Cardiac fibroblast (primary cell): ENCODE measurements at places on chromosomes 5 and 9.

GRCh38 chr9:99056886-99057664 lies 47.8 kb upstream of the TGFBR1 start:
- DNase-seq, result peak; percentile 70

DNA sequence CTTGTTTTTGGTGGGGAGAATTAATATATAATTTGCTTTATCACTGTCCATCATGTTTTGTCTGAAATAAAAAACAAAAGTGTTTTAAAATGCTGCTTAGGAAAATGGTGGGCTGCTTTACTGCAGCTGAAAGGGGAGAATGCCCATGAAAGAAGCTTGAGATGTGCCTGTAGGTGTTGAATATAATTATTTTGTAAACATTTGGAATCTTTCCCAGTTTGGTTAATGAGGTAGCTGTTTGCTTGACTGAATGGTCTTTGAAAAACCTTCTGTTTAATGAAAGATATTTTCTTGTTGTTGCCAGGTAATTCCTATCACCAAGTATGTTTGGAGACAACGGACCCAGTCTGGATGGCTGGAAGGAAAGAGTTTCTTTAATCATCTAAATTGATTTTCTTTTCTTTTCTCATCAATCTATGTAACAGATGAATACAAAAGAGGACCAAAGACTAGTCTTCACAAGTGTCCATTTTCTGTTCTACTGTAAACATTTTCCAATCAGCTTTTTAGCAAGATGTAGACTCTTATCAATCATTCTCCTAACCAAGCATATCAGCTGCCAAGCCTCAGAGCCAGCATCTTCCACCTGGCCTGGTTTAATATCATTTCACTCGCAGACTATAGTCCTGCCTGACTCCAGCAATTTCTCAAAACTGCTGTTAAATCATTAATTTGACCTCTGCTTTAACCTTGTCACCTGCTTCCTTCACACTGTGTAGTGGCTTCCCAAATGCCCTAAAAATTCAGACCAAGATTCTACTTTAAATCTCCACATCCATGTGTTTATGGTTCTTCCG lies 441.2 kb upstream of the CHD1 start:
- no peak for DNase-seq

DNA sequence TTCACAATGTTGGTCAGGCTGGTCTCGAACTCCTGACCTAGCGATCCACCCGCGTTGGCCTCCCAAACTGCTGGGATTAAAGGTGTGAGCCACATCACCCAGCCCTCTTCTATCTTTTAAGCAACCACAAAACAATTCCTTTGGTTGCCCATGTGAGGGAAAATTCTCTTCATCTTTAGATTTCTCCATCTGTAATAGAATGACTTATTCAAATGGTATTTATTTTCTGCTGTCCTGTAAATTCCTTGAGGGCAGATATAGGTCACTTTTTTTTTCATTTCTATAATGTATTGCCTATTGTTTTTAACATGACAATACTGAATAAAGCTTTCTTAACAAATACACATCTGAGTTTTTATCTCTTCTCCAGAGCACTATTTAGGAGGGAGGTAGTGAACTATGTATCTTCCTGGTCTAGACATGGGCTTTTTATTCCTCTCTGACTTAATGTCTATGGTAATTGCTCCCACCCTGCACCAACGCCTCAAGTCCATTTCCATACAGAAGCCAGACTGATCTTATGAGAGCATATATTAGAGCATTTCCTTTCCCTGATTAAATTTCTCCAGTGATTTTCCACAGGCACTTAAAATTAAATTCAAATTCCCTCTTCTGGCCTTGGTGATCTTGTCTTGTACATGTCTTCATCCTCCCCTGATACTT lies 595.6 kb downstream of the CAAP1 start:
- DNase-seq, result peak; percentile 66

DNA sequence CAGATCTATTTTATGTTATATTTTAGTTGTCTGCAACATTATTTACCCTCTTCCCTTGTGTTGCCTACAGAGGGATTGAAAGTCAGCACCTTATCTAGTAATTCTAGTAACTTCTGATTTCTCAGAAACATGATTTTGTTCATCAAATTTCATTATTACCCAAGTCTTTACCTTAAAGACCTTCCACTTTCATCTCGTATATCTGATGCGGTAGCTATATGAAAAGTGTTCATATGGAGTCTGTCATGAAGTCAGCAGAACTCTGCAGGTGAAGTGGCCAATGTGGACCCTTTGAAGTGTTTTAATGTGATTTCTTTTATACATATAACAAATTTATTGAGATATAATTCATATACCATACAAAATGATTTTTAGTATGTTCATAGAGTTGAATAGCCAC lies 40.0 kb downstream of the SLC44A1 start:
- DNase-seq, result no peak

GRCh38 chr5:151585970-151586369 lies 5.2 kb downstream of the FAT2 start:
- no peak for DNase-seq

DNA sequence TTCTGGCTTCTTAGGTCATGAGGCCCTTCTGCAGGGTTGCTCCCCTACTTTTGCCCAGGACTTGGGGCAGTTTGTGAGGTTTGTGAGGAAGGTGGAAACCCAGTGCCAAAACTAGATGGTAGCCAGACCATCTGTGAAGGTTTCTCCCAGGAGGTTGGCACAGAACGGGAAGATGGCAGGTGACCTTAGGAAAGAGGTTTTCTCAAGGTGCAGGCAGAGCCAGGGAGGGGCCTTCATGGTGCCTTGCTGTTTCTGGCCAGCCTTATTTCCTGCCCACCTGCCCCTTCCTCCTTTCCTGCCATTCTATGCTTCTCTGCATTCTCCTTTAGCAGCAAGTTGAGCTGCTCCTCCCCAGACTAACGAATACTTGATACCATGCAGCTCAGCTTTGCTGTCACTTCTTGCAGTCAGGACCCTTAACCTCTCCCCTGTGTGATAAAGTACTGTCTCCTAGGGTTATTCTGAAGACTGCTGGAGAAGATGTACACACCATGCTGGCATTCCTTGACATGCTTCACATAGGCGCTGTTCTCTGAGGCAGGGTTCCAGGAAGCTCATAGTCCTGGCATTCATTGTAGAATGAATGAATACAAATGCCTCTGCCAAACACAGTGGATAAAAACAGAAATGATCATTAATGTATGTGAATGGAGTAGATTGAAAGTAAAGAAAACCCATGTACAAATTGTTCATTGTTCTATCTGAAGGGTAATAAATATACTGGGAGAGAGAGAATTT lies 154.3 kb downstream of the KDM4C start:
- DNase-seq, result no peak

GRCh38 chr9:24504521-24504920 lies 41.2 kb downstream of the IZUMO3 start:
- no peak for DNase-seq

GRCh38 chr9:38358390-38359296 lies 33.9 kb upstream of the ALDH1B1 start:
- no peak for DNase-seq

DNA sequence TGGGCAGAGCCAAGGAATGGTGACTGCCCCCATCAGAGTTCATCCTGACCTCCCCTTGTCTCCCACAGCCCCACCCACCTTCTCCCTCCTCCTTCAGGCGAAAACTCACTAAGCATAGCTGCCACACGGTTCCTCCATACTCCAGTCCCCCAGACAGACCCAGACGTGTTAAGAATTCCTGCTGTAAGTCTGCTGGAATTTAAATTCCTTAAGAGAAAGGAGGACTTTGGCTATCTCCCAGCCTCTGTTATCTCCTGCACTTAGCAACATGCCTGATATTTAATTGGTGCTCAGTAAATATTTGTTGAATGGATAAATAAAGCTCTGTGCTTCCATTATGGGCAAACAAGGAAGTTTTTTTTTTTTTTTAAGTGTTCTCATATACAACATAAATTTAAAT lies 213.7 kb downstream of the RFK start:
- DNase-seq, result peak; percentile 71

GRCh38 chr5:172437445-172438318 lies 16.6 kb downstream of the SH3PXD2B start:
- peak; percentile 96 for DNase-seq

DNA sequence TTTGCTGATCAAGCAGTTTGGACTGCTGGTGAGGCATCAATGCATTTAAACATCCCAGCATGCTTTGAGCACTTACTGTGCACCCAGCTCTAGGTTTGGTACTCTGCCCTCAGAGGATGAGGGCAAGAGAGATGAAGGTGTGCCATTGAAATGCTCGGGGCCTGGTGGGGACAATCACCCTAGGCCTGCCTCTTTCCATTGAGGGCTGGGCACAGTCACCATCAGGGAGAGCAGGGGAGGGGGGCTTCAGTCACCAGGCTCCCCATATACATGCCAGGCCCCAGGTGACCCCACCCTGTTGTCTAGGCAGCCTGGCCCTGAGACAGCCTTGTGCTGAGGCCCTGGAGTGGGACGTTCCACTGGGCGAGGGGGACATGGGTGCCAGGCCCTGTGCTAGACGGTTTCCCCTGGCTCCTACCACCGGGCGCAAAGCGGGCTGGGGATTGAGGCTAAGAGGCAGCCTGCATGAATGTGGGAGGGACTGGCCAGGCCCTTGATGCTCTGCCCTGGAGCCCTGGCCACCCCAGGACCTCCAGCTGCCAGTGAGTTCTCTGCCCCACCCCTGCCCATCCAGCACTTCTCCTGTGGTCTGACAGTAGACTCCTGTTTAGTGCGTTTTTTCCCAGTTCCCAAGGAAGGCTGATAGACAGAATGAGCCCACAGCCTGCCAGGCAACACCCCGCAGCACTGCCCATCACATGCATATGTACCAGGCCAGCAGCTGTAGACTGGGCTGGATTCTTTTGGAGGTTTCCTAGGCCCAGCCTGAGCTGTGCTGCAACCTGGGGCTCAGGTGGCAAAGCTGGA lies 18.9 kb downstream of the TCF7 start:
- no peak for DNase-seq

DNA sequence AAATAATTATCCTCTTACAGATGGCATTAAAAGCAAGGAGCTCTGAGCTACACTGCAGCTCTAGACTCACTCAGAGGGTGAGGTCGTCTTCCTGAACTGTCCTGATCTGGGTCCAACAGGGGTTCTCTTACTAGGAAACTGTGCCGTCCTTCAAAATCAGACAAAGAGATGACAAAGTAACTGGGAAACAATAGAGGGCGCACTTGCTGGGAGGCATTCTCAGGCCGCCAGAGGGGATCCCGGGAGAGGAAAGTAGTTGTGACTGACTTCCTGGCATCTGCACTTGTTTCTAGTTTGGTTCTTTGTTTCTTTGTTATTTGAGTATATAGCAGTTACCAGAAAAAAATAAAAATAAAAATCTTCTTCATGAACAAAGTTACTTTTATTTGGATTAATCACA lies 142.9 kb upstream of the MSX2 start:
- peak; percentile 11 for DNase-seq

DNA sequence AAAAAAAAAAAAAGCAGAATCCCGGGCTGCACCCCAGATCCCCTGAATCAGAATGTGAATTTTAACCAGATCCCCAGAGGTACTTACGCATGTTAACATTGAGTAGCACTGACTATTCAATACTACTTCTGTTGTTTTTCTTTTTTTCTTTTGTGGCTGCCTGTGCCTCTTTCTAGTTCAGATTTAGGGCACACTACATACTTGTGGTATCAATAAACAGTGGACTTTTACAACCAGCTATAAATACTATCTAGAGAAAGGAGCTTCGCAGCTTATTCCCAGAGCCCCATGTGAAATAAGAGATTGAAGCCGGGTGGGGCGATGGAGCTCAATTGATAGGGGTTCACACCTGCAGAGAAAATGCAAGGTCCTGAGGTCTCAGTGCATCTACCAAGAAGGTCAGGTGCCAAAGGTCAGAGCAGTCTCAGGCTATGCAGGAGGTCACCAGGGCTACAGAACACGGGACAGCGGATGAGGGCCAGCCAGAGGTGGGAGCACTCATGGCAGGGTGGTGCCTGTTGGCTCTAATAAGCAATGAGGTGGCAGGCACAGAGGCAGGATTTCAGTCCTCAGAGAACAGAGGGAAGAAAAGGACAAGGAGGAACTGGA lies 22.3 kb downstream of the WWC1 start:
- DNase-seq, result no peak

DNA sequence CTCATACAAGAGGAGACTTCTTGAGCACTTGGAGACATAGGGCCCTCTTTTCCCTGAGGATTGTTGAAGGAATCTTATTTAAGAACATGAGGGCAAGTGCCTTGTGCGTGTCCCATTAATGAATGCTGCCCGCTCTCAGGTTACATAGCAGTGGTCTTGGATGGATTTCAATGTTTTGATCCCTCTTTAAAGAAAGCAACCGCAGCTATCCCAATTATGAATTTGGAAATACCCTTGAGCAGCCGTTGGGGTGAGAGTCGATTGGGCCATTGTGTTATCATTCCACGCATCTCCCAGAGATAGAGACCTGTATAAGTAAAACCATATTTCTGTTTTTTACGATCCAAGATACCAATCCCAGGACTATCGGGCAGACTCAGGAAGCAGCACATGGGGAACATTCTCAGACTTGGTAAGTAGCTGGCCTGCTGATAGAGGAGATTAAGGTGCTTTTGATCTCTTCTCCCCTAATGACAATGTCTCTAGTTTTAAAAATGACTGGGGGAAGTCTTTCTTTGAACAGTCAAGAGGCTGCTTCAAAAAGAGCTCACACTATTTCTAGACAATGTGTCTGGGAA lies 145.3 kb downstream of the MACROH2A1 start:
- no peak for DNase-seq

DNA sequence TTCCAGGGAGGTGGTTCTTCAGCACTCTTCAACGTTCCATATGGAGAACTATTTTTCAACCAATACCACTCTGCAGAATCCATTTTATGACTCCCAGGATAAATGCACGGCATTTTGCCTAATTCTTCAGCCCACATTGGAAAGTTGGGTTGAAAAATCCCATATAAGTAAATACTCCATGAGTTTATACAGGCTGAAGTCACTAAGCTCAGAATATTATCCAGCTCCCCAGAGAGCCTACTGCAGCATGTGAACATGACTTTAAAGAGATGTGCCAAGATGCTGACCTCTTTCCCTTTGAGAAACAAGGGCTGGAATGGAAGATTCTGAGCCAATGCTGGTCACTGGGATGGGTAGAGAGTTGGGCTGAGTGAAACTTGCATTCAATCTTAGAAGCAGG lies 111.9 kb upstream of the SLIT3 start:
- DNase-seq, result no peak

- peak; percentile 24 for DNase-seq
Observed at GRCh38 chr9:92094655-92095054, 20.6 kb downstream of the SPTLC1 start.

GRCh38 chr9:68955330-68955729 lies 58.6 kb downstream of the PRKACG start:
- DNase-seq, result no peak

DNA sequence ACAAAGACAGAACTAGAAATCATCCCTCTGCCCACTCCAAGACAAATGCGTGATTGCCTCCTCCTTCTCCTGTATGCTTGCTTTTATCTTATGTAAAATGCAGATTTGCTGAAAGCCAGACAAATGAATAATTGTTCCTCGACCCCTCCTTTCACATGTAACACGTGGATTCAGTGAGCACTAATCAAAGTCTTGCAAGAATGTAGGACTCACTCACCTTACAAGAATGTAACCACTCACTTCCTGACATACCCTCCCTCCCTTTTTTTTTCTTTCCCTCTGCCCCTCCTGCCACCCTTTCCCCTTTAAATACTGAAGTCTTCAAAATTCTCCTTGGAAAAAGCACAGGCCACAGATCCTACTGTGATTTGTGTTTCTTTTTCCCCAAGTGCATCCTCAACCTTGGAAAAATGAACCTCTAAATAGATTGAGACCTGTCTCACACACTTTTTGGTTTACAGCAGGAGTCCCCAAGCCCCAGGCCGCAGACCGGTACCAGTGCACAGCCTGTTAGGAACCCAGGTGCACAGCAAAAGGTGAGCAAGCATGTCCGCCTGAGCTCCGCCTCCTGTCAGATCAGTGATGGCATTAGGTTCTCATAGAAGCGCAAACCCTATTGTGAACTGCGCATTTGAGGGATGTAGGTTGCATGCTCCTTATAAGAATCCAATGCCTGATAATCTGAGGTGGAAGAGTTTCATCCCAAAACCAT lies 29.4 kb upstream of the HSD17B3 start:
- DNase-seq, result peak; percentile 42
